B cell (primary cell): ENCODE measurements at places on chromosomes 3 and 15. TPM values are rescaled to one million over a fixed set of nuclear protein-coding genes. Genes with fewer than 3 reads are reported as not detected.
A peak's percentile ranks its signal among the peaks of the same experiment; 100 is the strongest.

- no peaks in the 10 kb centered on the region for H3K4me1 ChIP-seq
- H3K27ac ChIP-seq, result no peak overlapping the region
- no peak for DNase-seq
- no peak overlapping the region for H3K4me3 ChIP-seq
- H3K36me3 ChIP-seq, result no peaks in the 10 kb centered on the region
- no peaks in the 10 kb centered on the region for H3K27me3 ChIP-seq
These were observed 92.6 kb downstream of the ERC2 start for GRCh38 chr3:56375654-56376053.

Gene TOPBP1
- total RNA-seq, result 47.7 and 53.7 TPM in 2 replicates

DNA sequence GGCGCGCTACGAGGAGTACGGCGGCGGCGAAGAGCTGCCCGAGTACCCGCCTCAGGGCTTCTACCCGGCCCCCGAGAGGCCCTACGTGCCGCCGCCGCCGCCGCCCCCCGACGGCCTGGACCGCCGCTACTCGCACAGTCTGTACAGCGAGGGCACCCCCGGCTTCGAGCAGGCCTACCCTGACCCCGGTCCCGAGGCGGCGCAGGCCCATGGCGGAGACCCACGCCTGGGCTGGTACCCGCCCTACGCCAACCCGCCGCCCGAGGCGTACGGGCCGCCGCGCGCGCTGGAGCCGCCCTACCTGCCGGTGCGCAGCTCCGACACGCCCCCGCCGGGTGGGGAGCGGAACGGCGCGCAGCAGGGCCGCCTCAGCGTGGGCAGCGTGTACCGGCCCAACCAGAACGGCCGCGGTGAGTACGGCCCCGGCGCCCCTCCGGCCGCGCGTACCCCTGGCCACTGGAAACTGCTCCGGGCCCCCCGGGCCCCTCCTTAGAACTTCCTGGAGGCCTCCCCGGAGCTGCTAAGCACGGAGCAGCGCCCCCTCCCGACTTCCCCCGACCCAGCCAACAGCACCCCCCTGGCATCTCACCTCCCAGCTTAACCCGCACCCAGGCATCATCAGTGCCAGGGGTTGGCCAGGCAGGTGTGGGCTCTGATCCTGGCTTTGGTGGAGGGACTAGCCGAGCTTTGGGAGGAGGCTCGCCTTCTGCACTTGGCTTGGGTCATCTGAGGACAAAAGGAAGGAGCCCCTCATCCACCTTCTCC lies 1.4 kb downstream of the LOXL1 start:
- H3K4me3 ChIP-seq, result no peak overlapping the region
- peak; percentile 82 for DNase-seq
- peaks cover 6% of the 10 kb centered on the region for H3K4me1 ChIP-seq
- no peaks in the 10 kb centered on the region for H3K36me3 ChIP-seq
- H3K27me3 ChIP-seq, result peaks cover 54% of the 10 kb centered on the region

Gene TMEM266
- not detected in 2 replicates for total RNA-seq

GRCh38 chr15:96959501-96959900 lies 629.0 kb downstream of the NR2F2 start:
- no peaks in the 10 kb centered on the region for H3K27me3 ChIP-seq
- no peaks in the 10 kb centered on the region for H3K36me3 ChIP-seq
- H3K27ac ChIP-seq, result no peak overlapping the region
- no peak overlapping the region for H3K4me3 ChIP-seq

- no peak overlapping the region for H3K4me3 ChIP-seq
- H3K27me3 ChIP-seq, result no peaks in the 10 kb centered on the region
- no peak for DNase-seq
- no peaks in the 10 kb centered on the region for H3K36me3 ChIP-seq
These were observed 256.6 kb upstream of the TPRG1 start for GRCh38 chr3:188915127-188915526.

Gene PRSS50
- total RNA-seq, result 0.10 TPM in 1 of 2 replicates, not detected in the other

- H3K4me1 ChIP-seq, result peaks cover 9% of the 10 kb centered on the region
- no peaks in the 10 kb centered on the region for H3K27me3 ChIP-seq
- no peaks in the 10 kb centered on the region for H3K36me3 ChIP-seq
- no peak overlapping the region for H3K27ac ChIP-seq
These were observed 41.4 kb upstream of the IL12A start for GRCh38 chr3:159947220-159947619.

- no peak overlapping the region for H3K4me3 ChIP-seq
- H3K36me3 ChIP-seq, result no peaks in the 10 kb centered on the region
- no peaks in the 10 kb centered on the region for H3K27me3 ChIP-seq
- peaks cover 26% of the 10 kb centered on the region for H3K4me1 ChIP-seq
- no peak overlapping the region for H3K27ac ChIP-seq
These were observed 72.5 kb downstream of the ATP2B2 start for GRCh38 chr3:10432931-10433330.

Gene GP9
- total RNA-seq, result not detected in 2 replicates

GRCh38 chr3:108936924-108937689 lies 16.6 kb downstream of the GUCA1C start:
- H3K27me3 ChIP-seq, result no peaks in the 10 kb centered on the region
- no peak overlapping the region for H3K27ac ChIP-seq
- H3K36me3 ChIP-seq, result no peaks in the 10 kb centered on the region

- DNase-seq, result no peak
- no peak overlapping the region for H3K4me3 ChIP-seq
- H3K4me1 ChIP-seq, result no peaks in the 10 kb centered on the region
- H3K27me3 ChIP-seq, result no peaks in the 10 kb centered on the region
- no peak overlapping the region for H3K27ac ChIP-seq
These were observed 71.5 kb downstream of the FAM174B start for GRCh38 chr15:92584105-92584504.

Gene SMAD3
- 163 and 177 TPM in 2 replicates for total RNA-seq

GRCh38 chr3:128348805-128349531 lies 117.7 kb downstream of the DNAJB8 start:
- H3K4me3 ChIP-seq, result no peak overlapping the region
- H3K27ac ChIP-seq, result no peak overlapping the region
- H3K4me1 ChIP-seq, result peaks cover 9% of the 10 kb centered on the region
- no peaks in the 10 kb centered on the region for H3K27me3 ChIP-seq
- H3K36me3 ChIP-seq, result no peaks in the 10 kb centered on the region
- DNase-seq, result no peak

Gene RHOV
- total RNA-seq, result 0.41 and 0.54 TPM in 2 replicates

DNA sequence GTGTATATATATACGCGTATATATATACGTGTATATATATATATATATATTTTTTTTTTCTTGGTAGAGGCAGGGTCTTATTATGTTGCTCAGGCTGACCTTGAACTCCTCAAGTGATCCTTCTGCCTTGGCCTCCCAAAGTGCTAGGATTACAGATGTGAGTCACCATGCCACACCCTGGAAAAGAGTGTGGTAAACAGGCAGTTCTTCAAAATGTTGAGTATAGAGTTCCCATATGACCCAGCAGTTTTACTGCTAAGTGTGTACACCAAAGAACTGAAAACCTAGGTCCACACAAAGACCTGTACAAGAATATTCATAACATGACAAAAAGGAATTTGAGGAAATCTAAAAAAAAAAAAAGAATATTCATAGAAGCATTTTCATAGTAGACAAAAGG lies 71.8 kb upstream of the GCNT3 start:
- no peaks in the 10 kb centered on the region for H3K36me3 ChIP-seq
- H3K27ac ChIP-seq, result no peak overlapping the region
- no peak for DNase-seq
- no peak overlapping the region for H3K4me3 ChIP-seq
- H3K4me1 ChIP-seq, result peaks cover 17% of the 10 kb centered on the region
